COR-L47 (cell line): ENCODE measurements at places on chromosomes 4 and X.

GRCh38 chrX:2989565-2989964 is 16.8 kb upstream of the ARSH start:
- DNase-seq = no peak

- no peak for DNase-seq
These were observed 53.2 kb downstream of the MID1 start for GRCh38 chrX:10567136-10567535.

DNA sequence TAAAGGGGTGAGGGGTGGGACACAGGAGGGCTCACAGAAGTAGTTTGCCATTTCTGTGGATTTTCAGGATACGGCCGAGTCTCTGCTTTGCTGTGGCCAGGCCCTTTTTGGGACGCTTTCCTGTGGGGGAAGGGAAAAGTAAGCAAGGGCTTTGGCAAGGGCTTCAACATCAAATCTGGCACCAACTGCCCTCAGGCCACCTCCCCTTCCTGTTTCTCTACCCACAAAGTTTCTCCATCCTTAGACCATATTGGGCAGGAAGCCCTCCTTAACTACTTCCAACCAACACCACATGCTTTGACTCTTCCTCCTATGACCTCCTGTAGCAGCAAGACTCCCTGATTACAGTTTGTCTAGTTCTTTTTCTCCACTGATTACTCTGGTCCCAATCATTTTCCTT is 105.1 kb downstream of the PHF8 start:
- no peak for DNase-seq

- no peak for DNase-seq
These were observed 47.4 kb downstream of the HTRA3 start for GRCh38 chr4:8316911-8317351.

GRCh38 chrX:118062048-118062789 is 54.4 kb downstream of the KLHL13 start:
- DNase-seq = no peak
